CD8-positive, alpha-beta memory T cell (primary cell): ENCODE measurements at places on chromosomes 6 and 20.

GRCh38 chr6:77740380-77740779, 87.5 kb downstream of the MEI4 start:
- DNase-seq: no peak

- DNase-seq: no peak
These were observed 522.0 kb upstream of the GJE1 start for GRCh38 chr6:141610741-141611140.

DNA sequence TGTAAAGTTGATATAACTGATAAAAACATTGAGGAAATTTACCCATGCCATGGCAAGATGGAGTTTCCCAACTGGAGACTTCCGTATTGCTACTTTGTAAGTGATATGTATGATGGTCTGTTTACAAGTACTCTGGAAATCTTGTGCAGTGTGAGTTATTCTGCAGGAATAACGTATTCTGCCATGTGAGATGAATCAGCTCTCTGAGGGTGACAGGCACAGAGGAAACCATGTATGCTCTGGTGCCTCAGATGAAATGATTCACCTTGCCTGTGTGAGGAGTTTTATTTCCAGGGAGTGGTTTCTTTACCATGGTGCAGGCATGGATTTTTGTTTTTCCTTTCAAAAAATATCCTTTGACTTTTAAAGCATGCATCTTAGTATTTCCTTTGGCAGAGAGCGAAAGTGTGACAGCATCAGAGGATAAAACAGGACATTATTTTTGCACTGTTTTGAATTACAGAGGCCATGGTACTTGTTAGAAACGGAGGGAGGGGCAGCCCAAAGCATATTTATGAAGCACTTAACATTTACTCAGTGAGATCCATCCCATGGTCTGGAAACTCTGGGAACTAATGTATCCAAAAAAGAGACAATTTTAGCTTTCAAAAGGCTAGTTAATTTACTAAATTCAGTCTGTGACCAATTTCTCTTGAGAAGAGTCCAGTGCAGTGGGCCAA, 36.0 kb upstream of the MTRF1L start:
- DNase-seq: no peak

DNA sequence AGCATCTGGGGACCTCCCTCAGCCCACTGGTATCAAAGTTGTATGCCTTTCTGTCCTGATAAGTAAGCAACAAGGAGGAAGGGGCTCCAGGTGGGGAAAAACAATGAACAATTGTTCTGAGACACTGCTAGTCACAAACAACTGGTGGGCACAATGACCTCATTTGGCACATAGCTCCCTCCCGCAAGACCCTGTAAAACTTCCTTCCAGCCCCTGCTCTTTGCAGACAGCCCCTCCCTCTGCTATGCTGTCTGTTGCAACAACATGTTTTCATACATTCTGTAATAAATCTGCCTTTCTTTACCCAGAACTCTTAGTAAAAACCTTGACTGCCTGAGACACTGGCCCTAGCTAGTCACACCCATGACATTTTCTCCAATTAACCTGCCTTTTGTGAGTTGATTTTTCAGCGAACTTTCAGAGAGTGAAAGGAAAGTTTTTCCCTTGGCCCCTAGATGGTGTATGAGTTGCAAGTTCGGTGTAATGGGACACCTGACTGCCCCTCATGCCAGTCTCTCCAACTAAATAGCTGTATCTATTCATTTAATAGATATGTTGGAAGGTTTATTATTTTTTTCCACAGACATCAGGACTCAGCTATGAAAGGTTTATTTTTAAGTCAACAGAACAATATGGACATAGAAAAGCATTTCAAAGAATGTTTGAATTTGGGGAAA, 142.3 kb upstream of the SLC22A16 start:
- no peak for DNase-seq

DNA sequence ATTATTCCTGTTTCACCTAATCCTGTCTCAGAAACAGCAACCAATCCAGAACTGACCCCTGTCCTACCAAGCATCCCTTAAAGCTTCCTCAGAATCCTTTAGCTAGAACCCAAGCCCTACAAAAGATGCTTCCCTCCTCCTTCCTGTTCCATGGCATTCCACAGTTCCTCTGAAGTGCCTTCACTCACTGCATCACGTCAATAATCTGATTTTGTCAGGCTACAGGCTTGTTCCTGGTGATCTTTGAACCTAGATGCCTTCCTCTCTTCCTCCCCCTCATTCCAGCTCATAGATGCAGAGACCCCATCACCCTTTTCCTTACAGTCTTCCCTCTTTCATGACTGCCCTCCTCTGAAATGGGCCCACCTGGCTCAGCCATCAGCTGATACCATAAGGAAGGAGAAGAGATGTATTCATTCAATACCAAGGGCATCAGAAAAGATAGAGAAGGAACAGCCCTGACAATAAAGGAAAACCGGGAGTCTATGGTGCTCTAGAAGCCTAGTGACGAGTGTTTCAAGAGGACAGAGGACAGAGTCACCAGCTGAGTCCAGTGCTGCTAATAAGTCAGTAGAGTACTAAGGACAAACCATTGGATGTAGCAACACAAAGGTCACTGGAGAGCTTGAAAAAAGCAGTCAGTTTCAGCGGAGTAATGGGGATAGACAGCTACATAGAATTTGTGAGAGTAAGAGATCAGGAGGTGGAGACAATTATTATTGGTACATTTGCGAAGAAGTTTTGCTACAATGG, 62.5 kb upstream of the SPDEF start:
- no peak for DNase-seq

DNA sequence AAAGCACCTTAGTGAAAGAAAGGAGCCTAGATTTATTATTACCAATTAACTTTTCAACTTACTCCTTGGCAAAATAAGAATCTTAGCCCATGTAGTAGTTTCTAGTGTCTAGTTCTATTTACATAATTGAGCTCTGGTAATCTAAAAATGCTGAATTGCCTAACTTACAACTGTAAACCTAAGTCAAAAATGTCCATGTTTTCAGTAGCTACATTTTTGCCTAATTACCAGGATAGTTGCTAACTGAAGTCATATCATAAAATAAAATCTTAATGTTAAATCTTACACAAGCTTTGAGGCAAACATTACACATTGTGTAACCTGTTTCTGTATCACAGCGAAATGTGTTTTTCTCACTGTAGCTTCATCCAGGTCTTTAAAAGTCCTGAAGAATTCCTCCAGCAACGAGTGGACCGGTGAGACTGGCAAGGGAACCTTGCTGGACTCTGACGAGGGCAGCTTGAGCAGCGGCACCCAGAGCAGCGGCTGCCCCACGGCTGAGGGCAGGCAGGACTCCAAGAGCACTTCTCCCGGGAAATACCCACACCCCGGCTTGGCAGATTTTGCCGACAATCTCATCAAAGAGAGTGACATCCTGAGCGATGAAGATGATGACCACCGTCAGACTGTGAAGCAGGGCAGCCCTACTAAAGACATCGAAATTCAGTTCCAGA, 7.6 kb upstream of the CLDN20 start:
- no peak for DNase-seq

- no peak for DNase-seq
These were observed 21.4 kb downstream of the SNAI1 start for GRCh38 chr20:50004229-50004628.

GRCh38 chr20:47468290-47469050, 33.2 kb upstream of the NCOA3 start:
- DNase-seq: no peak

DNA sequence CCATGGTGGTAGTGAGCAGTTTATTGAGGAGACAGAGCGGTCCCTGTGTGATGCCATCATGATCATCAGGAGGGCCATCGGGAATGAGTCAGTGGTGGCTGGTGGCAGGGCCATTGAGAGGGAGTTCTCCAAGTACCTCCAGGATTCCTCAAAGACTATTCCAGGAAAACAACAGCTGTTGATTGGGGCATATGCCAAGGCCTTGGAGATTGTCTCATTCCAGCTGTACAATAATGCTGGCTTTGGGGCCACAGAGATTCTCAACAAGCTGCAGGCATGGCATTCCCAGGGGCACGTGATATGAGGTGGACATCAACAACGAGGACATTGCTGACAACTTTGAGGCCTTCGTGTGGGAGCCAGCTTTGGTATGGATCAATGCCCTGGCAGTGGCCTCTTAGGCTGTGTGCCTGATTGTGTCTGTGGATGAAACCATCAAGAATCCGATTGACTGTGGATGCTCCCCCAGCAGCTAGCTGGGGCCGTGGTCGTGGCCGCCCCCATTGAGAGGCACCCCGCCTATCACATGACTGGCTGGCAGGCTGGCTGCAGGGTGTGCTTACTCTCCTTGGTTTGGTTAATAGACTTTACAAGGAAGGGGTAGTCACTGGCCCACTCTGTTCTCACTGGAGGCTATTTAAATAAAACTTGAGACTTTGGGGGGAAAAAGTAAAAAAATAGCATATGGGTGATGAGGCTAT, 16.7 kb downstream of the RAET1E start:
- no peak for DNase-seq

DNA sequence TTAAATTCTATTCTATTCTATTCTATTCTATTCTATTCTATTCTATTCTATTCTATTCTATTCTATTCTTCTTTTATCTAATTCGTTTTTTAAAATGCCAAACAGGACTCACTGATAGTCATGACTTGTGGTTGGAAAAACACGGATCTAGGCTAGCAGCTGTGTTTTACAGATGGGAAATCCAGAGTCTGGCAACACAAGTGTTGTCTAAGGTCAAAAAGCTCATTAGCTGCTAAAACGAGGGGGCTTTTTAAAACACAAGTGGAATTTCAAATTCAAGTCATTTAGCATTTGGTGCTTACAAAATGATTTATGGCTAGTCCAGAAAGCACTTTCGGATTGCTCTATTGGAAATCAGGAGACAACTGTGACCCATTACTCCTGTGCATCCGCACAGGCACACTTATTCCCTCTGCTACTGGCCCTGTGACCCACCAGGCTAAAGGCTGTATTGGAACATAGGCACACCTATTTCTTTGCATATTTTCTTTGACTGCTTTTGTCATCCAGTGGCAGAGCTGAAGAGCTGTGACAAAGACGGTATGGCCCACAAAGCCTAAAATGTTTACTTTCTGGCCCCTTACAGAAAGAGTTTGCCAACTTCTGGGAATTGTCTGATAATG, 17.8 kb upstream of the MLIP start:
- DNase-seq: no peak

GRCh38 chr6:158284876-158285655, 27.2 kb upstream of the TULP4 start:
- DNase-seq: no peak

DNA sequence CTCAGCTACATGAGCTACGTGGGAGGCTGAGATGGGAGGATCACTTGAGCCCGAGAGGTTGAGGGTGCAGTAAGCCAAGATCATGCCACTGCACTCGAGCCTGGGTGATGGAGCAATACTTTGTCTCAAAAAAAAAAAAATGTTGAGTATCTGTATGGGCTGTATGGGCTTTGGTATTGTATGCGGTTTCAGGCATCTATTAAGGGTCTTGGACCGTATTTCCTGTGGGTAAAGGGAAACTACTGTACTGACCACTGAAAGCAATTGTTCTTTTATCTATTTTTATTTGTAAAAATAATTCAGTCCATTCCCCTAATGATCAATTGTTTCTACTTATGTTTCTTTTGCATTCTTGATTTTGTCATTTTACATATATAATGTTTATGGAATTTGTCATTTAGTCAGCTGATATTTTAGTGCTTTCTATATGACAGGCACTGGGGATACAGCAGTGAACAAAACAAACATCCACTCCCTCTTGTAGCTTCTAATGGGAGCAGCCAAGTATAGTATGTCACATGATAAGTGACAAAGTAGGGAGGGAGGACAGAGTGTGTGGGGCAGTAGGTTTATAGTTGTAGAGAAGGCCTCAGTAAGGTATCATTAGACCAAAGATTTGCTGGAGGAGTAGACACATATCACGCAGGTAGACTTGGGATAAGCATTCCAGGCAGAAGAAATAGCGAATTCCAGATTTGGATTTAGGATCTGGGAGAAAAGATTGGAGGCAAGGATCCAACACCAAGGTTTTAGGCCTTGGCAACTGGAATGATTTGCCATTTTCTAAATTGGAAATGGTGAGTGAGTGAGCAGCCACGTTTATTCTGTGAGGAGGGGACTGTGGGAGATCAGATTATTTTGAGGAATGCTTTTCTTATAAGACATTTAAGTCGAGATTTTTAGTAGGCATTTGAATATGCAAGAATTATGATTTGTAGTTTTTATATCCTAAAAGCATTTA, 6.0 kb downstream of the PCMT1 start:
- DNase-seq: no peak

GRCh38 chr20:53001498-53002301, 29.5 kb downstream of the TSHZ2 start:
- no peak for DNase-seq

DNA sequence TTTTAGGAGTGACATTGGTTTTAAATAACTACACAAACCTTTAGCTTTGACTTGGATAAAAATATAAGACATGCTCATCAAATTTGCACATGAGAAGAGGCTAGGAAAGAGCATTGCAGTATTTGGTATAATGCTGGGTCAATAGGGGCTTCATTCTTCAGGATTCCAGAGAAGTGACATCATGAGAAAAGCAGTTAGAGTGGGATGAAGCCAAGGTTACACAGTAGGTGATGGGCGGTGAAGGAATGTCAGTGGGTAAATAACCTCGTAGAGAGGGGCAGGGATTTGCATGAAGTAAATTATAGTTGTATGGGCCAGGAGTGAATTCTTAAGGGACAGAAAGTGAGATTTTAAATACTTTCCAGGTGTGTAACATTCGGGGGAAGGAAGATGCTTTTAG, 216.2 kb downstream of the RFPL4B start:
- no peak for DNase-seq

- DNase-seq: no peak
These were observed 56.3 kb downstream of the PREX1 start for GRCh38 chr20:48771542-48771941.

DNA sequence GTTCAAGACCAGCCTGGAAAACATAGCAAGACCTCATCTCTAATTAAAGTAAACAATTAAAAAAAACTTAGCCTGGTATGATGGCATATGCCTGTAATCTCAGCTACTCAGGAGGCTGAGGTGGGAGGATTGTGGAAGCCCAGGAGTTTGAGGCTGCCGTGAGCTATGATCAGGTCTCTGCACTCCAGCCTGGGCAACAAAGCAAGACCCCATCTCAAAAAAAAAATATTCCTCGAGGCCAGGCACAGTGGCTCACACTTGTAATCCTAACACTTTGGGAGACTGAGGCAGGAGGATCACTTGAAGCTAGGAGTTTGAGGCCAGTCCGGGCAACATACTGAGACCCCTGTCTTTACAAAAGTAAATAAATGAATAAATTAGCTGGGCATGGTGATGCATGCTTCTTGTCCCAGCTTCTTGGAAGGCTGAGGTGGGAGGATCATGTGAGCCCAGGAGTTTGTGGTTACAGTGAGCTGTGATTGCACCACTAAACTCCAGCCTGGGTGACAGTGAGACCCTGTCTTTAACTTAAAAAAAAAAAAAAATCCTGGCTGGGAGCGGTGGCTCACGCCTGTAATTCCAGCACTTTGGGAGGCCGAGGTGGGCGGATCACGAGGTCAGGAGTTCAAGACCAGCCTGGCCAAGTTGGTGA, 9.3 kb upstream of the C2 start:
- no peak for DNase-seq

- DNase-seq: no peak
These were observed 4.7 kb downstream of the ADGRF5 start for GRCh38 chr6:46917002-46917545.

GRCh38 chr6:4884646-4885340, 108.6 kb downstream of the CDYL start:
- no peak for DNase-seq

GRCh38 chr6:27161946-27162603, 85.4 kb upstream of the PRSS16 start:
- DNase-seq: no peak
